ENCODE measurements at places on chromosomes 16 and 17.

DNA sequence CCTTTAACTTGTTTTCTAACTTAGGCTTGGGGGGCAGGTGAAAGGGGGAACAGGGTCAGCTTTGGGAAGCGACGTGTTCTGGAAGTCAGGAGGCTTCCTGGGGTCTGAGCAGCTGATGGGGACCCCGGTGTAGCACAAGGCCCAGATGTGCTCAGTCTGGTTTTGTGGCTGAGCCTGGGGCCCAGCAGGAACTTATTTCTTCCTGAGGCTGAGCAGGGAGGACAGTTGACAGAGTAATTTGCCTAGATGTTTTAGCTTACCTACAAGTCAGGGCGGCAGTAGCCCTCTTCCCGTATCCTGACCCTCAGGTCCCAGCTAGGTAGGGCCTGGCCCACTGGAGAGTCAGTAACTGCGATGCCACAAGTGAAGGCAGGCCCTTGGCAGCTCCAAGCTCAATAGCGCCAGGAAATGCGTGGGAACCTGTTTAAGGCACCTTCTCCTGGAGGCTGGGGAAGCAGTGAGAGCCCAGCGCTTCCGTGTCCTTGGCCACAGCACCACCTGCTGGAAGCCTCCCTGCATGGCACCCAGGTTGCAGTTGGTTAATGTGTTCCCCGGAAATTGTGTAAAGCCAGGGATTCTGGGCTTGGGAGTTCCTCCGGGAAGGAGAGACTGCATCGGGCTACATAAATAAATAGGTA, 5.2 kb downstream of the CCR7 start:
- peak; percentile 85 for DNase-seq

GRCh38 chr17:1471490-1471889, 15.5 kb upstream of the CRK start:
- DNase-seq = no peak

DNA sequence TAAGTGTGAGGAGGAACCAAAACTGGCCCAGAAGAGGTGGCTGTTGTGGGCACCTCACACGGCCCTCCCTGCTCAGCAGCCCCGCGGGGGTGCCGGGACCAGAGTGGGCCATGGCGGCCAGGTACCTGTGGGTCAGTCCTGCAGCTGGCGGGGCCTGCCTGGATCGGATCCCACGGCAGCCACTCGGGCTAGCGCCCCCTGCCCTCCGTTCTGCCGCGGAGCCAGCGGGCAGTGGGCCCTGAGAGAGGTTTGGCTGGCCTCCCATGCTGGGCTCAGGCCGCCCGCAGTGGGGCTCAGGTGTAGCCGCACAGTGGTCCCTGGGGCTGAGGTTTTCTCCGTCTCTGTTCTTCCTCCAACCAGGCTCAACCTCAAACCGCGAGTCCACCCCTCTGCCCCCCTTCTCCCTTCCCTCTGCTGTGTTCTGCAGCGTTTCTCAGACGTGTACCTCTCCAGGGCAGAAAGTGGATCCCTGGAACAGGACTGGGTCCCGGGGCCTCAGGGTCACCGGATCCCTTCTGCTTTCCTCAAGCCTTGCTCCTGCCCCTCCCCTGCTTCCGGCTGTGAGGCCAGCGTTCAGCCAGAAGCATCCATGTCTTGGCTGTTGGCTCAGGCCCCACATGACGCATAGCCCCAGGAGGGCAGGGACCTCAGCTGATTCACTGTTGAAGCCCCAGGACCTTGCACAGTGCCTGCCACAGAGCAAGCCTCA, 28.6 kb upstream of the ITGA3 start:
- DNase-seq = peak; percentile 55

- DNase-seq = no peak
Measured at GRCh38 chr17:75602644-75603043, 15.0 kb downstream of the MYO15B start.

DNA sequence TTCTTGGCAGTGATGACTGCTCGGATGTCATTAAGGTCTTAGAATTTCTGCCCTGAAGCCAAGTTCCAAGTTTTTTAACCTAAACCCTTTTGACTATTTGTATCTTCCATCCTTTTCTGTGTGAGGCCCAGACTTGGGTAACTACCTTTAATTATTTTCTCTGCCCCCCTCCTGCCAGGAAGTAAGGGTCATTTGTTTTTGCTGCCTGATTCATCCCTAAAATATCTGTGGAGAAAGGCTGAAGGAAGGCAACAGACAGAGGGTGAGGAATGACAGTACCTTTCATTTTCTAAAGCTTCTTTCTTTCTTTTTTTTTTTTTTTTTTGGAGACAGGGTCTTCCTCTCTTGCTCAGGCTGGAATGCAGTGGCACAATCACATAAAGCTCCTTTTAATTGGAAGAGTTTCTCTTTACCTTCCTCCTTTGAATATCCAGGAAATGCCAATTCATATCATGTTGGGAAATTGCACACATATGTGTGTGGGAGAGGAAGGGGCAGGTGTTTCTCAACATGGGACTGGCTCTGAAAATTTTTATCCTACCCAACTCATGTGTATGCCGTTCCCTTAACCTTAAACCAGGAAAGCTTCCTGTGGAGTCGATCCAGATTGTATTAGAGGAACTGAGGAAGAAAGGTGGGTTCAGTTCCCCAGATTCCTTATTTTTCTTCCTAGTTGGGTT, 957 bp downstream of the VPS25 start:
- peak; percentile 57 for DNase-seq

GRCh38 chr17:901964-902363, 77.6 kb downstream of the NXN start:
- no peak for DNase-seq

DNA sequence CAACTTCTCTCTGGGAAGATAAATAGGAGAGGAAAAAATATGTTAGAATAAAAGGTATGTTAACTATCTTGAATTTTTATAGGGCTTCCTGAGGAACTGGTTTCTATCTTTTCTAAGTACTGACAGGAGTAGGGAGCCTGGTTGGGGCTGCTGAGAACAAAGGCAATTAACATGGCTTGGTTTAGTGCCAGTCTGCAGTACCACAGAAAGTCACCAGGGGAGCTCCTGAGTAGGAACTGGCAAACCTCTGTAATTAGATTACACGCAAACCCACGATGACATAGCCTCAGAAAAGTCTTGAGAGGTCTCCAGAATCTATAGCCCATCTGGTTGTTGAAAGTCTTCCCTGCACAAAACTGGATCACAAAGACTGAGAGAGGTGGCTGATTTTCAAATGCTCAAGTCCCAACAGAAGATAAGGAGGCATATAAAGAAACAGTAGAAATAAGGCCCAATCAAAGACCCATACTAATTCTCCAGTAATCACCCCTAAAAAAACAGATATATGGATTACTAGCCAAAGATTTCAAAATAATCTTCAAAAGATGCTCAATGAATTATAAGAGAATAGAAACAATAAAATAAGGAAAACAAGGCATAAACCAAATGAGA, 11.7 kb upstream of the CNTNAP4 start:
- DNase-seq = peak; percentile 2

DNA sequence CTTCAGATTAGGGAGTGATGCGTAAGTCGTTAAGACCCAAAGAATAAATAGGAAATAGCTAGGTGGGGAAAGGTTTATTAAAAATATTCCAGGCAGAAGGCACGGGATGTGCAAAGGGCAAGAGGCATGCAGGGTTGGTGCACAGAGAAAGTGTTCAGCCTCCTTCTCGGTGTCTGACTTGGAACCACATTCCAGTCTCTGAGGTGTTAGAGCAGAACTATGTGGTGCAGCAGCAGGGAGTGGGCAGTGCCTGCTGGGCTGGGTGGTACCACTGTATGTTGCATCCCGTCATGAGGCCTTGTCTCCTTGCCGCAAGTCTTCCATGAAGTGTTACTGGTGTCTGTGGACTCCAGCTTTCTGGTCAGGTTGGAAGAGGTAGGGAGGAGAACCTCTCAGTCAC, 11.1 kb downstream of the NKD1 start:
- DNase-seq = no peak

DNA sequence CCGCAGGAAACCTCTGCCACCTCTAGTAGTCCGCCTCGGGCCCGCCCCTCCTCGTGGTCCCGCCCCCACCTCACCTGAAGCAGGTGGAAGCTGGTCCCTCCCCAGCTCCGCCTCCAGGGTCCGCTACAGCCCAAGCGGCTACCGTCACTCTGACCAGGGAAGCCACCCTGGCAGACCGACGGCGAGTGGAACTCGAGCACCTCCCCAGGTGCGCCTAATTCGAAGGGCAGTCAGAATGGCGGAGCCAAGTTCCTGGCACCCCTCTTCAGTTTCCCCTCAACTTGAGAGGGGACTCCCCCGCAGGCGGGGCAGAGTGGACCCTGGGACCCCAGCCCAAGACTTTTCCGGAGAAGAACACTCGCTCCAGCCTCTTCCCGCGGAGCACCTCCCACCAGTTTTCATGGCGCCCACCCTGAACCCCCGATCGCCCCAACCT, 507 bp downstream of the FHOD1 start:
- DNase-seq = peak; percentile 36

DNA sequence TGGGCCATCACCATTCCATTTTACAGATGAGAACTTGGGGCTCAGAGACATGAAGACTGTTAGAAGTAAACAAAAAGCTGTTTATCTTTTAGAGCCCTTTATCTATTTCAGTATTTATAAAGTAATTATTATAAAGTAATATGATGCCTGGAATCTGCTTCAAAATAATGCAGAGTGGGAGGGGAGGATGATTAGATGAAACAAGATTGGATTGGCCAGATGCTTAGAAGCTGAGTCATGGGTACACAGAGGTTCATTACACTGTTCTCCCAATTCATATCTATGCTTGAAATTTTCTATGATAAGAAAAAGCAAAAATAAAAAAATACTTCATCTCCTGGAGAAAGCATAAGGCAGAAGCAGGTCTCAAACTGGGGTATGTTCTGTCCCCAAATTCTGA, 29.4 kb downstream of the TOM1L2 start:
- DNase-seq = peak; percentile 20

GRCh38 chr16:1028056-1028455, 44.5 kb upstream of the SSTR5 start:
- no peak for DNase-seq

DNA sequence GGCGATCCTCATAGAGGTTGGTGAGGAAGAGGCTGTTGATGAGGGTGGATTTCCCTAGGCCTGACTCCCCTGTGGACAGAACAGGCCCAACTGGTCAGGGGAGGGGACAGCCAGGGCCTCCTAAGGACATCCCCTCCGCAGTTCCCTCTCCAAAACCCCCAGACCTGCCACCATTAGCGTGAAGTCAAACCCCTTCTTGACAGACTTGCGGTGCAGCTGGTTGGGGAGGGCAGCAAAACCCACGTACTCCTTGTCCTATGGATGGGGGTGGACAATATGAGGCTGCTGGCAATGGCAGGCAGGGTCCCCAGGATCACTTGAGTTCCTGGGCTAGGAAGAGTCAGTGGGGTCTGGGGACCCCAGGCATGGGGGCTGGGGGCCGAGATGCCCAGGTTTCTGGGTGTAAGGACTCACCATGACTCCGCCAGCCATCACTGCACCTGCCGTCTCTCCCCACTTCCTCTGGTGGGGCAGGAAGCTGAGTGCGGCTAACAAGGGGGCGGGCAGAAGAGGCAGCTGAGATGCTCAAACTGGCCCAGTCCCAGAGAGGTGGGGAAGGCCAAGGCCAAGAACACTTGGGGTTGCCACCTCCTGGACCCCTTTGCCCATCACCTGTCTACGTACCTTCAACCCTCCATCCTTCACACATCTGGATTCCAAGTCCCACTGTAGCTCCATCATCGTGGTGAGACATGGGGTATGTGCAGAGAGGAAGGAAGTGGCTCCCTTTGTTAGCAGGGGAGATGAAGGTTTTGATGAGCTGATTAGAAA, at the start of gene SEPTIN1:
Gene SEPTIN1, minus strand, starts transcription at position 451 of the 771 bp plus-strand sequence. Its CDS starts 19 bp downstream, at position 432.
- no peak for DNase-seq

GRCh38 chr17:4162321-4162720, 19.3 kb downstream of the CYB5D2 start:
- DNase-seq = no peak

GRCh38 chr17:40686192-40686591, 17.4 kb downstream of the KRT24 start:
- no peak for DNase-seq

DNA sequence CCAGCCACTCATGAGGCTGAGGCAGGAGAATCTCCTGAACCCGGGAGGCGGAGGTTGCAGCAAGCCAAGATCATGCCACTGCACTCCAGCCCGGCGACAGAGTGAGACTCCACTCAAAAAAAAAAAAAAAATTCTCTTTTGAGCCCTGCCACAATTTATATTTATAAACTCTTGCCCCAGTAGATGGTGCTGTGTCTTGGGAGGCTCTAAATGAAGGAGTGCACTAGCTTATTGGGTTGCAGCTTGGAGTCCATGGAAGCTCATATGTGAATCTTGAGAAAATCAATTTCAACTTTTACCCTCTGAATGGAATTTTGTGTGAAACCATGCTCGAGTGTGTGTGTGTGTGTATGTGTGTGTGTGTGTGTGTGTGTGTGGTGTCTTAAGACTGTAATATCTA, 420.1 kb downstream of the HS3ST4 start:
- DNase-seq = no peak

- DNase-seq = no peak
Measured at GRCh38 chr17:8621585-8621984, 8.9 kb downstream of the MYH10 start.

DNA sequence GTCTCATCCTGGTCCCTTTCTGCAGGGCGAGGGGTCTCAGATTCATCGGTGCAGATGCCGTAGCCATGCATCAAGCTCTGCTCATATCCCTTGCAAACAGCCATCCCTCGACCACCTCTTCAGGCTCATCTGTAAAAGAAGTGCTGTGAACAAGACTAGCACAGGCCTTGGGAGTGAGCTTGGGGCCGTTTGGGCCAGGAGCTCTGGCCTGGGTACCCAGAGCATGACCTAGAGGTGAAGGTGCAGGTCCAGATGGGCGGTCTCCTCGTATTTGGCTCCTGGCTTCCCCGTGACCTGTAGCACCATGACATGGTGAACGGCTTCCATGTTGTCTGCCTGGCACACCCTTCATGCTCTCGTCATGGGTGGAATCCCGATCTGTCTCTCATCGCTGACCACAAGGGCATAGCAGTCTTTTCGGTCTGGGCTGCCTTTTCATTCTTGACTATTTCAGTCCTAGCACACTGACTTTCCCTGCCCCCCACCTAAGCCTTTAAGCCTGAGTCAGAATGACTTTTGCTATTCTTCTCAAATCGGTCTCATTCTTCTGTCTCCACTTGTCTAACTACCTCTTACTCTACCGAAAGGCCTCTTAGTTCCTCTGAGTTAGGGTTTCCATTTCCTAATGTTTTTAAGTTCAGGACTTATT, 216.0 kb downstream of the FOXL1 start:
- DNase-seq = no peak

GRCh38 chr16:87145181-87146176, 171.7 kb downstream of the C16orf95 start:
- peak; percentile 55 for DNase-seq

GRCh38 chr17:82278308-82278707, 4.8 kb upstream of the CSNK1D start:
- no peak for DNase-seq
